NT2/D1 (cell line): ENCODE measurements at places on chromosomes 13 and 19.

DNA sequence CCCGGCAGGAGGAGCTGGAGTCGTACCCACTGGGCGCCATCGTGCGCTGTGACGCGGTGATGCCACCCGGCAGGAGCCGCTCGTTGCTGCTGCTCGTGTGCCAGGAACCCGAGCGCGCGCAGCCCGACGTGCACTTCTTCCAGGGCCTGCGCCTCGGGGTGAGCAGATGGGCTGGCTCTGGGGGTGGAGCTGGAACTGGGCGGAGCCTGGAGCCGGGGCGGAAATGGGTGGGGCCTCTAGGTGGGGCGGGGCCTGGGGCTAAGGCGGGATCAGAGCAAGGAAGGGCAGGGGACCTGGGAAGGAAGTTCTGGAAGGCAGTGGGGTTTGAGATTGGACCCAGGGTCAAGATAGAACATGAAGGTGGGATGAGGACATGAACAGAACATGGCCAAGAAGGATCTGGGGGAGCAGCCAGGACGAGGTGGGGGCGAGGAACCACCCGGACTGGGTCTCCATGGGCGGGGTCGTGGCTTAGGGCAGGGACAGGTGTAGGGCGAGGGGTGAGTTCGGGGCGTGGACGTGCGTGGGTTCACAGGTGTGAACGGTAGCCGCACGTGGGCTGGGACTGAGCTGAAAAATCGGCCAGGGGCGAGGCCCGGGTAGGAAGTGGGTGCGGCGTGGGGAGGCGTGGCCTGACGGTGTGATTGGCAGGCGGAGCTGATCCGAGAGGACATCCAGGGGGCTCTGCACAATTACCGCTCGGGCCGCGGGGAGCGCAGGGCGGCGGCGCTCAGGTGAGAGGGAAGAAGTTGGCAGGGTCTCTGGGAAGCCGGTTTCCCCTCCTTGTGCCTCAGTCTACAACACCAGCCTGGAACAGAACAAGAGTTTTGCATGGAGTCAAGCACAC, 4.7 kb downstream of the EPS8L1 start:
- no peak for DNase-seq

- no peak for DNase-seq
Measured at GRCh38 chr13:104301171-104301975, 1235.2 kb upstream of the SLC10A2 start.

DNA sequence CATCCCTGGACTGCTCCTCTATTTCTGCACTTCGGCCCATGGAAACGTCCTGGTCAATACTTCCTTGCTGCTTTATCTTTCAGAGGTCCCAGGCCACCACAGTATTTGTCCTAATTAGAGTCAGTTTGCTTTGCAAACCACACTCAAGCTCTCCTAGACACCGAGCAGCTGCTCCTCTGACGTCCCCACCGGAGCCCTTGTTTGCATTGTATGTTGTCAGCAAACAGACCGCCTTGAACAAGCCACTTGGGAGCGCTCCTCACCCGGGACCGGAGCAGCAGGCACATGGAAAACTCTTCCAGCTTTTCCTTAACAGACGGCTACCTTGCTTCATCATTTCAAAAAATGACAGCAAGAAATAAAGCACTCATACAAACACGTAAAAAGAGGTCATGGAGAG, 51.5 kb upstream of the GTF3A start:
- no peak for DNase-seq

- DNase-seq: peak; percentile 55
Measured at GRCh38 chr13:45828256-45828968, 23.1 kb downstream of the SIAH3 start.

- DNase-seq: peak; percentile 89
Measured at GRCh38 chr13:99687723-99688397, 186.6 kb downstream of the TM9SF2 start.

- DNase-seq: no peak
Measured at GRCh38 chr13:70938462-70938861, 830.2 kb upstream of the KLHL1 start.

- no peak for DNase-seq
Measured at GRCh38 chr19:6065685-6066374, 44.5 kb downstream of the RFX2 start.

DNA sequence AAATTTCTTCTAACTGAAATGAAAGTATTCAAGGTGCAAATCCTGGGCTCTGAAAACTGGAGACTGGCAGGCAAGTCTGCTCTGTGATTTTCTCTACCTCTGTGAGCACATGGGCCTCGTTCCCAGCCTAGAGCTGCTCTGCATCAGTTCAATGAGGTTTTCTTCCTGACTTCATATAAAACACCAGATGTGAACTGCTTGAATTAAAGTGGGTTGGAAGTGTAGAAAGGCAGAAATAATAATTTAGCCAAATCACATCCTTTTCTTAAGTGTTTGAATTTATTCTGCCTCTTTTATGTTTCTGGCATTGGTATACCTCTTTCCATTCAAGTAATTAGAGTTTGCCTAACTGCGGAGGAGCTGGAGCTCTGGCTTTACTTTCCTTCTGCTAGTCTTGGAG, 540.8 kb downstream of the OLFM4 start:
- DNase-seq: no peak

- no peak for DNase-seq
Measured at GRCh38 chr19:3034406-3034655, 5.3 kb upstream of the TLE2 start.

GRCh38 chr13:40151673-40152072, 496.2 kb downstream of the COG6 start:
- no peak for DNase-seq

GRCh38 chr19:33444562-33445441, 71.3 kb downstream of the CEBPG start:
- no peak for DNase-seq

GRCh38 chr19:42098781-42099180, 22.8 kb downstream of the ZNF574 start:
- no peak for DNase-seq

- DNase-seq: no peak
Measured at GRCh38 chr19:33434069-33434885, 60.8 kb downstream of the CEBPG start.
